ENCODE measurements at places on chromosomes 13 and 19. TPM values are rescaled to one million over a fixed set of nuclear protein-coding genes. Genes with fewer than 3 reads are reported as not detected.

PSG1 gene
- polyA plus RNA-seq = 0.21 TPM

ERCC1 gene
- polyA plus RNA-seq = 82.1 TPM

COL5A3 gene
- polyA plus RNA-seq = 11.0 TPM

- no peak for DNase-seq
These were observed 4.0 kb upstream of the RB1 start for GRCh38 chr13:48299591-48299990.

DNA sequence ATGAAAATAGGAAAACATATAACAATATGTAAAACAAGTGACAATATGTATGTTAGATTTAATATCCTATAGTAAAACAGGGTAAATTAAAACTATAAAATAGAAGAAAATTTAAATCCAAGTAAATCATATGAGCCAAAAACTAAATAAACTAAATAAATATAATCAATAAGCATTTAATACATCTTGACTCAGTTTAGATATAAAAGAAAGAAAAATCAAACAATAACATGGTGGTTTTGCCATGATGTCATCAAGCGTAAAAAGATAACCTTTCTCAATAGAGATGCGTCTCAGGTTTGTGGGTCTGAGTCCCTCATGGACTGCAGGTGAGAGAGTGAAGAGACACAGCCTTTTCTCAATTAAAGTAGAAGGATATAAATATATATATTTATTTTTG is 26.6 kb upstream of the ZNF331 start:
- no peak for DNase-seq

- DNase-seq = no peak
These were observed 2.4 kb upstream of the CYTH2 start for GRCh38 chr19:48466561-48467325.

GRCh38 chr13:102965802-102966201 is 100.4 kb downstream of the SLC10A2 start:
- DNase-seq = no peak

All from right lung (tissue), 10 donors.